ENCODE measurements at places on chromosomes 7 and 10.

DNA sequence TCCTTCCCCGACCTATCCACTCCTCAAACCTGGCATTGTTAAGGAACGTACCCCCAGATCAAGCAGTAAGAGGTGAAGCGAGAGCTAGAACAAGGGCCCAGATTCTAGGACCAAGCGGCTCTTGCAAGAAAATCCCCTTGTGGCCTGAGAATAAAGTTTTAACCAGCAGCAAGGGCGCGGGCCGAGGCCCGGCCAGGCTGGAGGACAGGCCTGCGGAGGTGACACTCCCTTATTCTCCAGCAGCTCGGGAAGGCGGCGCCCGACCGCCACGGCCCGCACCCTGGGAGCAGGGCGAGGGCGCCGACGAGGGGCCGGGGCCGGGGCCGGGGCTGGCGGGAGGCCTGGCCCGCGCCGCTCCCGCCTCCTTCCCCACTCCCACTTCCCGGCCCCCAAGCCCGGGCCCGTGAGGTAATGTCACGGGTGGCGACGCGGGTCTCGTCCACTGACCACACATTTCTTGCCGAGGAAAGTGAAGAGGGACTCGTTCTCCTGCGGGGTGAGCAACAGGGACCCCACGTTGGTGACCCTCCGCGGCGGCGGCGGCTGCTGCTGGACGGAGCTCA lies 551 bp downstream of the WASL start:
- no peak for DNase-seq

DNA sequence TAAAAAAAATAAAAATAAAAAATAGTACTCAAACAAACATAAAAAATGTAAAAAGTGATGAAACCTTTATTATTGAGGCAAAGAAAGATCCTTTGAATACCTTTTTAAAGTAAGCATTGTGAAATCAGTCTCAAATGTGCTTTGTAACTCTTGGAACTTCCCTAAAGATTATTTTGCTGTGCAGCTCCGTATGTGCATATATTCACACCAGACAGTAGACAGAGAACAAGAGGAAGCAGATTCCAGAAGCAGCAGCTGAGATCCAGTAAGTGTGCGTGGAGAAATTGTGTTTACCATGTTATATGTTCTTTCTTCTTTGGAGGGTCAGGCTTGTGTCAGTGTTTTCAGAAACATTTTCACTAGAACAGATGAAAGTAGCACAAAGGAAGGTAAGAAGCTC lies 324.9 kb downstream of the AGMO start:
- DNase-seq = no peak

- no peak for DNase-seq
Measured at GRCh38 chr10:116324227-116324950, at the start of gene CCDC172. Gene CCDC172 (plus strand): TSS chr10:116324448. CDS start chr10:116325012, 564 bp downstream.

- no peak for DNase-seq
Measured at GRCh38 chr7:135208102-135208793, 3.1 kb downstream of the WDR91 start.

DNA sequence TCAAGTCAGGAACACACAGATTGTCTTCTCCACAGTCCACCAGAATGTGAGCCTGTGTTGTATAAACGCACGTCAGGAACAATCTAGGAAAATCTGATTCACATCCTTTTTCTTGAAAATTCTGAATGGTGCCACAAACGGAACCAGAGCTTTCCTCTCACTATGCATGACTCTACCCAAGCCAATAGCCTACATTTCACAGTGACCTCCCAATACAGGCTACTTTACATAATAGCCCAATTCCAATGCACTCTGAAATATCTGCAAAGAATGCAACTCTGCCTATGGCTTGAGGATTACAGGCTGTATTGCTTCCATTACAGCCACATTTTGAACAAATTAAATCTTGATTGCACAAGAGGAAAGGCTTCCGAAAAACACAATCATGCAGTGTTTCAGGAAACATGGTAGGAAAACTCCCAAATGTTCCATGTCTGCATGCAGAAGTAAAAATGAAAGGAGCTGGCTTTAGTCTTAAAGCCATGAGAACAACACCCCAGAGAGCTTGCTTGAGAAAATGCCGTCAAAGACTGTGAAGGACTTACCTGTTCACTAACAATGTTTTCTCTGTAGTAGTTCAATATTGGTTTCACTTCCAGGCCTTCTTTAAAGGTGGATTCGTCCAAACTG lies 113.9 kb downstream of the ITGA8 start:
- no peak for DNase-seq

- DNase-seq = no peak
Measured at GRCh38 chr7:77771901-77772300, 26.3 kb downstream of the TMEM60 start.

DNA sequence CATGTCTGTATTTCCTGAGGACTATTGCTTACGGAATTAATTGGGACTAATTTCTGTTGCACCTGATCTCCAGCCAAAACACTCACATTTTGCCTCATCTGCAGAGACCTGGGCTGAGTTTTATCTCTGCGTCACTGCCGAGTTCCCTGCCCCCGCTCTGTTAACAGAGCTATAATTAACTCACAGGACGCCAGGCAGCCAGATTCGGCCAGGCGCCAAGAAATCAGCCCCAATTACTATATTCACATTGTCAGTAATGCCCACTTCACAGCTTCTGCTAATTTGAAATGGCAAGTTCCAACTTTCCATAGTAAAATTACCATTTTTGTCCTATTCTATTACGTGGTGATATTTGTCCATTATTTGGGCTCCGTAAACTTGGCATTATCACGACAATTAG lies 130.5 kb downstream of the CUX1 start:
- DNase-seq = no peak

DNA sequence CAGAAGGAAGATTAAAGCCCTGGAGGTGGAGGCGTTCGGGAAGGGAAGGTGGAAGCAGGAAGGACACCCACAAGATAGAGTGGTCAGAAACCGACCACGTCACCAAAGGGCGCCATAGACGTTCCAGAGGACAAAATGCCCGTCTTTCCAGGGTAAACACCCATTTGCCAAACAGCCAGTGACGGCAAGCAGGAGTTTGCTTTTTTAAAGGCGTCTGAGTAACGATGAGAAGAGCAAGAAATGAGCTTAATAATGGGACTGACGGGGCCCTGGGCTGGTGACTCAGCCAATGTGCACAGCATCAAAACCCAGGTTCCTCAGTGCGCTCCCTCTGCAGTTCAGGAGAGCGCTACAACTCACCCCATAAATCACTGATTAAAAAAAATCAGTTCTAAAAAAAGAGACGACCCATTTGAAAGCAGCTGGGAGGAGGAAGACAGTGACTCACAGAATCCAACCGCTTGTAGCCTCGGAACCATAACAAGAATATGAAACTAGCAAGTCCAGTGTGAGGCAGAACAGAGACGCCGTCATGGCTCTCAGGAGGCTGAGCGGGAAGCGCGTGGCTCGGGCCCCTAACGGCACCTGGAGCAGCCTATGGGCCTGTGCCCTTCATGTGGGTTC lies 5.9 kb downstream of the DIP2C start:
- no peak for DNase-seq

- DNase-seq = no peak
Measured at GRCh38 chr7:82404652-82405051, 38.9 kb downstream of the CACNA2D1 start.

DNA sequence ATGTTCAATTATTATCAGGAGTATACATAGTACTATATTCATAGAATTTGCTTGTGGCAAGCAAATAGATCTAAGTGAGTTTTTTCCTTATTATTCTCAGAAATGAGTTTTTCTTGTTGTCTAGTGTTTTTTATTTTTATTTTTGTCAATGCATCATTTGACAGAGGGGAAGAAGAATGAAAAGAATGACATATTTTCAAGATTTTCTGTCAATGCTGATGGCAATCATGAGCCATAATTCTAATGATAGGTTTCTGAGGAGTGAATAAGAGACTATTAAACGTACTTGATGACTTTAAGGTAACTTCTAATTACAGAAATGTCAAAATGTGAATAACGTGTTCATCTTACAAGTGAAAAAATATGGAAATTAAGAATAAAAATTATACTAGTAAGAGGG lies 144.6 kb upstream of the CSTF2T start:
- no peak for DNase-seq

- no peak for DNase-seq
Measured at GRCh38 chr10:55183993-55184392, 383.0 kb upstream of the PCDH15 start.

- no peak for DNase-seq
Measured at GRCh38 chr10:4062072-4062471, 277.1 kb upstream of the KLF6 start.

- DNase-seq = no peak
Measured at GRCh38 chr10:10685566-10685965, 332.1 kb upstream of the CELF2 start.

DNA sequence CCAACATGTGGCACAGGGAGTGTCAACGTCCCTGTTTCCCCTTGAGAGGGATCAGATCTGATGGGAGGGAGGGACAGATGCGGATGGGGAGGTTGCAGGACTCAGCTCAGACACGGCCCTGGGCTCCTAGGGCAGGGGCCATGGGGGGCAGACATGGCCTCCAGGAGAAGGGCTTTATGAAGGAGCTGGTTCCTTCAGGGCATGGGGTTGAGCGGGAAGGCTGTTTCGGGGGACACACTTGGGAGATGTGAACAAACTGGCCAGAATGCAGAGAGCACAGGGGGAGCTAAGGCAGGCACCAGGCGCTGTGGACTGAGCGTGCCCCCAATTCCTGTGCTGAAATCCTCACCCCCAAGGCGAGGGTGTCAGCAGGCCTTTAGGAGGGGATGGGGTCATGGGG lies 581.9 kb upstream of the FOXK1 start:
- DNase-seq = no peak

- DNase-seq = no peak
Measured at GRCh38 chr7:16174253-16174652, 247.1 kb downstream of the CRPPA start.

- no peak for DNase-seq
Measured at GRCh38 chr7:23115991-23116390, 10.4 kb downstream of the KLHL7 start.

- DNase-seq = no peak
Measured at GRCh38 chr10:124249196-124249595, 155.8 kb upstream of the CHST15 start.

DNA sequence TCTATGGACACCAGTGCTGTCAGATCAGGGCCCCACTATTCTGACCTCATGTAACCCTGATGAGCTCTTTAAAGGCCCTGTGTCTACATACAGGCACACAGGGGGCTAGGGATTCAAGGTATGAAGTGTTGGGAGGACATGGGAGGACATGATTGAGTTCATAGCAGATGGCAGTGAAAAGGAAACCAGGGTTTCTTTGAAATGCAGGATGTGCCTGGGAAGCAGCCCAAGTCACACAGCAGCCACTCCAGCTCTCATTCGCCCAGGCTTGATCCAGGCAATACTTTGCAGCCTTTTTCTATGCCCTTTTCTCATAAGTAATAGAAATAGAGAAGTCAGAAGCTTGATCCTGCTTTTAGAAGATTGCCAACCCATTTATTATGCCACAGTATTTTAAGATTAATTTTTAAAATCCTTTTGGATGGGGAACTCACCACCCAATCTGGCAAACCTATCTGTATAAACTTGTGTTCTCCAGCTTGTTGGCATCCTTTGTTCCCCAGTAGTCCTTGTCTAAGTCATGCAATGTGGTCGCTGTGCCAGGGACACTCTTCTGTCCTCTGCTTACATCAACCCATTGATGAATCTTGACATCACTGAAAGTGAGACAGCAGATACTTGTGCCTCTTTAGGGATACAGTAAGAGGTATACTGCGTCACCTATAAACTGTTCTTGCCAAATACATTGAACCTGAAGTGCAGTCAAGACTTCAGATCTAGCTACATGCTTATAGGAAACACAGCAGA lies 95.0 kb downstream of the TAF3 start:
- no peak for DNase-seq

DNA sequence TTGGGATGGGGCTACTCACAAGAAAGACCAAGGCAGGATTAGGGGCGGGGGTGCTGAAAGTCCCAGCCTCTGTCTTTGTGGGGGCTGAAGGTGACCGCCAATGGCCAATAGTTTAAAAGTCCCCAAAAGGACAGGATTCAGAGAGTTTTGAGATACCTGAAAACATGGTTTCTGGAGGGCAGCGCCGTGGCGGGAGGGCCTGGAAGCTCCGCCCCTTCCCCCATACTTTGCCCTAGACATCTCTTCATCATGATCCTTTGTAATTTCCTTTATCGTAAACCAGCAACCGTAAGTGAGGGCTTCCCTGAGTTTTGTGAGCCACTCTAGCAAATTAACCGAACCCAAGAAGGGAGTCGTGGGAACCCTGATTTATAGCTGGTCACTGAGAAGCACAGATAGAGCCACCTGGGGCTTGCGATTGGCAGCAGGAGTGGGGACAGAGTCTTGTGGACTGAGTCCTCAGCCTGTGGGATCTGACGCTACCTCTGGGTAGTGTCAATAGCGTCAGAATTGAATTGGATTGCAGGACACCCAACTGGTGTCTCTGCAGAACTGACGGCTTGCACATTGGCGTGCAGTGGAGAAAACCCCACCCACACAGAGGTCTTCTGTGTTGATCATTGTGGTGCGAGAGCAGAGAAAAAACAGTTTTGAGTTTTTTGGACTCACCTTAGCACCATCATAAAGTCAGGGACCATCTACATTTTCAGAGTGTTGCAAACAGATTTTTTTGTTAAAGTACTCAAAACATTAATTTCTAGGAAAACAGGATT lies 169.3 kb downstream of the USP6NL start:
- no peak for DNase-seq

- DNase-seq = no peak
Measured at GRCh38 chr7:91800389-91800788, 80.1 kb downstream of the MTERF1 start.

DNA sequence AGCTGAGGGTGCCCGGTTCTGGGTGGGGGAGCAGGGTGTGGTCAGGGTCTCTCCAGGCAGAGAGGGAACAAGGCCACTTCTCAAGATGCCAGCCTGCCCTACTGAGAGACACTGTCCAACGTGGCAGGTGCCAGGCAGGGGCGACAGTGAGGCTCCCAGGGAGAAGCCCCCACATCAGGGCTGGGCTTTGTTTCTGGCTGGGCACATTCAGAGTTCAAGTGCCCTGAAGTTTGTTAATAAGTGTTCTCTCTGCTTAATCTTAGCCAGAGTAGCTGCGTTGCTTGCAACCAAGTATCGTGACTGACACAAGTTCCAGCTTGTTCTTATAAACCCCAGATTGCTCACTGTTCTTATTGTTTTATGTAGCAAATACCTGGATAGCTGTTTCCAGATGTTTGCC lies 21.8 kb downstream of the FOXL3 start:
- no peak for DNase-seq
